ENCODE measurements at places on chromosomes 3 and 15.

DNA sequence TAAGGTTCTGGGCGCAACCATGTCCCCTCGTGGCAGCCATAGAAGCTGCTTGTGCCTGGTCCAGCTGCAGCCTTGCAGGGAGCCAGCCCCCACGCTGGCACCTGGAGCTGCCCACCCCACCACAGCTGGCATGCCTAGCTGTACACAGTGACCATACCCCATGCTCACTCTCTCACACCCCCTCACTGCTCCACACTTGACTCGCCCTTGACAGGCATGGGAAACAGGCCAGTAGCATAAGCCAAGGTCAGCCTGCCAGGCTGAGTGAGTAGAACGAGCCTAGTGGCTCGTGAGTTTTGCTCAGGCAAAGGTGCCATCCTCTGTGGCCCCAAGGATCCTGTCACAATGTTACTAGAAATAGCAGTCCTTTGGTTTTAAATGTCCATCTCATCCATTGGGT is 52.7 kb upstream of the CADM2 start:
- no peak for DNase-seq

DNA sequence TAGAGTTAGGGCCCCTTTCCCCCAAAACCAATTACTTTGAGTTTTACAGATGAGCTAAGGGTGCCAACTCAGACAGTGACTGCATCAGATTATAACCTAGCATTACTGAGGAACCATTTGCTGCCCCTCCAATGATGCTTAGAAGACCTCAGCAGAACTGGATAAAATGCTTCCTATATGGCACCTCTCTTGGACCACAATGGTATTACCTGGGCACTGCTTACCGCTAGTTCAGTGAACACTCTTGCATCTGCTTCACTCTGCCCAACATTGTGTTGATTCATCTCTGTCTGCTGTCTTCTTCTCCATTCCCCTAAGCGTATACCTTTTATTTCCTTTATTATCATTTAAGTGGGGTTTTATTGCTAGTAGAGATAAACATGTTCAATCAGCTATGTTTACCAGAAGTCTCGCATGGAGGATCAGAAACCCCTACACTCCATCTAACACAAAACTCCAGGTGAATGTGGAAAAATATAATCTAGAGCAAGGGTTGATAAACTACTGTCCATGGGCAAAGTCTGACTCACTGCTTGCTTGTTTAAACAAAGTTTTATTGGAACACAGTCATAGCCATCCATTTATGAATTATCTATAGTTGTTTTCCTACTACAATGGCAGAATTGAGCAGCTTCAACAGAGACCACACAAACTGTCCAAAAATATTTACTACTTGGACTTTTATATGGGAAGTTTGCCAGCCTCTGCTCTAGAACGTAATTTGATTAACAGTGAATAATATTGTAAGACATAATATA is 100.2 kb upstream of the PTX3 start:
- DNase-seq, result no peak

DNA sequence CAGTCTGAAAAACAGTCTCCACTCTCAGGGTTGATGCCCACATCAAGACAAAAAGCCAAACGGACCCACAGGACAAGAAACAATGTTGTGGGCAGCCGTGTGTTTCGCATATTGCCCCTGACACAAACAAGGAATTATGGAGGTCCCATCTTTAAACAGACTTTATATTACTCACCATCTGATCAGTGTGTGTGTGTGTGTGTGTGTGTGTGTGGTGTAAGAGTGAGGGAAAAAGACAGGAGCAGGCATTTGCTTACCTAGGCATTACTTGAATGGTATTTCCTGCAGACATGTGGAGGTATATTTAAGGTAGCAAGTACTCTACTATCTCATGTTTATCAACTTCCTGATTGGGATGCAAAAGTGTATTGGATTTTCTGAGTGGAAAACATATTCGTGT is 136.3 kb downstream of the TMCO5A start:
- DNase-seq, result no peak

- peak; percentile 4 for DNase-seq
Observed at GRCh38 chr15:99181545-99181971, 67.8 kb downstream of the TTC23 start.

- no peak for DNase-seq
Observed at GRCh38 chr15:31360843-31361763, 34.5 kb downstream of the KLF13 start.

DNA sequence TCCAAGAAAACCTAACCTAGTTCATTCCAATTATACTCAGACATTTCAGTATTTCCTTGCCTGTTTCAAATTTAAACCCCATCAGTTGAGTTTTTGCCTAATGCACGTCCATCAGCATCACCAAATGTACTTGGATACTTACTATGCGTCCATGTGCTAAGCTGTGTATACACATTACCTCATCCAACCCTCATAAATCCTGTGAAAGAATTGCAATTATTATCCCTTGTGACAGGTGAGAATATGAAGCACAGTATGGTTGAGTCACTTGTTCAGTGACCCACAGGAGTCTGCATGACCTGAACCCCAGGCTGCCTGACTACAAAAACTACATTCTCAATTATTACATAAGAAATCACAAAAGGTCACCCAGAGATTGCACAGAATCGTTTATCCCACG is 2.5 kb downstream of the OR5K2 start:
- no peak for DNase-seq

DNA sequence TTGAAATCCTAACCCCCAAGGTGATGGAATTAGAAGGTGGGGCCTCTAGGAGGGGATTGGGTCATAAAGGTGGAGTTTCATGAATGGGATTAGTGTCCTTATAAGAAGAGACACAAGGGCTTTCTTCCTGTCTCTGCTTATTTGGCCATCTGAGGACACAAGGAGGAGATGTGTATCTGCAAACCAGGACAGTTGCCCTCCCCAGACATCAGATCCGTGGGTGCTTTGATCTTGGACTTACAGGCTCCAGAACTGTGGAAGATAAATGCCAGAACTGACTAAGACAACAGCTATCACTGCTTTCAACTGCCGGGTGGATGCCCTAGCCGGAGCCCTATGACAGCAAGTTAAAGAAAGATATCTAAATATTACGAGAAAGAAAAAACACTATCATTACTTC is 94.4 kb downstream of the CHRNA7 start:
- DNase-seq, result no peak

DNA sequence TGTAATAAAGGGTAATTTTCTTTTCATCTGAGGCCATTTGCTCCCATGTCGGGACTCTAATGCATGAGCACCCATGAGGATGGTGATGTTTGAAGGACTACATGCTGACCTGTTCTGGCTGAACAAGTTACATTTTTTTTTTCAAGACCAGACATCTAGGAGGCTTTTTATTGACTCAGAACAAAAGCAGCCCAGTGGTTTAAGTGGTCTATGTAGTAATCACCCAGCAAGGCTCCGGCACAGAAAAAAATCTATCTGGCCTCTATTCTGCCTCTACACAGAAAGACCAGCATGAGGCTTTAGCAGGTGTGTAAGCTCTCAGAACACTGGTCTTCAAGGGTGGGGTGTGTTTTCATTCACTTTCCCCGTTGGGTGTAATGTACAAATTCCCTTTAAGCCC is 95.1 kb upstream of the ZBED2 start:
- no peak for DNase-seq

DNA sequence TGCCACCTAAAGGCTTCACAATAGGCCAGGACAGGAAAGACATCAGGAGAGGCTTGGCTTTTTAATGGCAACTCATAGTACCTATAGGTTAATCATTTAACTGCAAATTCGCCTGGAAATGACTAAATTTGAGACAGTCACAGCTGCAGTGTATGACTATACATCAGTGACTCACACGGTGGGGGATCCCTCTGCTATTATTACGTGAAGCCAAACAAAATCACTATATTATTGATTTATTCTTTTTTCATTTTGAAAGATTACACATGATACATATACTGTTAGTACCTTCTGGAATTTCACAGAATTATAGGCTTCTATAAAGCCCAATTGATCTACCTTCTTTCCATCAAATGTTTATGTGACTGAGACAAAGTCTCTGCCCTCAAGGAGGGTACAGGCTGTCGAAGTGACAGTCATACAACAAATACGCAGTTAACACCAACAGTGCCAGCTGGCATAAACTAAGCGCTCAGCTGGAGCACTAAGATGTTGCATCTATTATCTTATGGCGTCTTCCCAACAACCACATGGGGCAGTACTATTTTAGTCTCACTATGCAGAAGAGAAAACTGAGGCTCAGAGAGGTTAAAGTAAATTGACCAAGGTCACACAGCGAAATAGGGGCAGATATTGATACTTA is 82.0 kb upstream of the LMOD3 start:
- DNase-seq, result no peak

GRCh38 chr3:25428789-25429335 is 799 bp downstream of the RARB start:
- no peak for DNase-seq

DNA sequence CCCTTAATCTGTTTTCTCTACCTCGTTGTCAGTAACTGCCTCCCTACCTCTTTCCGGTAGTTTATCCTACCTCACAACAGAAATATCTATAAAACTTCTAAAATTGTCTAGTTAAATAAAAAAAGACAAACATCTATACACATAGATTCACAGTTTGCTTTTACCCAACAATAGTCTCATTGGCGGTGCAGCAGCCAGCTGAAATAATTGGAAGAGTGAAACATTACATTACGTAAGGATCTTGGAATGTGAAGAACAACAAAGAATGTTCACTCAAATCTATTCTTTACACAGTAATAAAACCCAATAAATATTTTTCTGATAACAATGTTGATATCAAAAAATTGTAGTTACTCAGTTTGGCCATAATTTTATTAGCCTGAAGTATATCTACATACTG is 115.5 kb upstream of the ARPP21 start:
- no peak for DNase-seq

- no peak for DNase-seq
Observed at GRCh38 chr3:72563690-72564370, 284.4 kb downstream of the SHQ1 start.

GRCh38 chr15:85618956-85619491 is 175.7 kb downstream of the KLHL25 start:
- DNase-seq, result peak; percentile 92

DNA sequence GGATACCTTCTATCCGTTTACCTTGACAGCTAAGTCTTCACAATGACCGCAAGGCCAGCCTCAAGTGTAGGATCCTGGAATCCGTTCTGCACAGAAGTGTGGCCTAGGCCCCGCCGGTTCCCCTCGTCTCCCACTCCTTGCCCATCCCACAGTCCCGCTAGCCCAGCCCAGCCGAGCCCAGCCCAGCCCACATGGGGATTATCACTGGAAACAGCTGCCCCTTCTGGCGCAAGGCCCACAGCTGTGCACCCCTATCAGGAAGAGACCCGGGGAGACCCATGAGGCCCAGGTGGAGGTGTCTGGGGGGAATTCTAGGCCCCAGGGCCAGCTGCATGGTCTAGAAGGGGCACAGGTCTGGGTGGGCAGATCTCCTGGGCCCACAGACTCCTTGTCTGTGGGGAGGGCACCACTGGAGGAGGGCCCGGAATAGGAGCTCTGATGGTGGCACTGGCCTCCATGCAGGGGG is 27.9 kb upstream of the KLF13 start:
- no peak for DNase-seq

- peak; percentile 51 for DNase-seq
Observed at GRCh38 chr3:37174532-37175126, at the start of gene LRRFIP2. LRRFIP2 (minus strand) TSS chr3:37174582; CDS start chr3:37148983, 25,599 bp downstream.

GRCh38 chr3:196501316-196502044 is 2.1 kb downstream of the RNF168 start:
- DNase-seq, result no peak

GRCh38 chr15:25812073-25812472 is 51.1 kb downstream of the ATP10A start:
- DNase-seq, result no peak

DNA sequence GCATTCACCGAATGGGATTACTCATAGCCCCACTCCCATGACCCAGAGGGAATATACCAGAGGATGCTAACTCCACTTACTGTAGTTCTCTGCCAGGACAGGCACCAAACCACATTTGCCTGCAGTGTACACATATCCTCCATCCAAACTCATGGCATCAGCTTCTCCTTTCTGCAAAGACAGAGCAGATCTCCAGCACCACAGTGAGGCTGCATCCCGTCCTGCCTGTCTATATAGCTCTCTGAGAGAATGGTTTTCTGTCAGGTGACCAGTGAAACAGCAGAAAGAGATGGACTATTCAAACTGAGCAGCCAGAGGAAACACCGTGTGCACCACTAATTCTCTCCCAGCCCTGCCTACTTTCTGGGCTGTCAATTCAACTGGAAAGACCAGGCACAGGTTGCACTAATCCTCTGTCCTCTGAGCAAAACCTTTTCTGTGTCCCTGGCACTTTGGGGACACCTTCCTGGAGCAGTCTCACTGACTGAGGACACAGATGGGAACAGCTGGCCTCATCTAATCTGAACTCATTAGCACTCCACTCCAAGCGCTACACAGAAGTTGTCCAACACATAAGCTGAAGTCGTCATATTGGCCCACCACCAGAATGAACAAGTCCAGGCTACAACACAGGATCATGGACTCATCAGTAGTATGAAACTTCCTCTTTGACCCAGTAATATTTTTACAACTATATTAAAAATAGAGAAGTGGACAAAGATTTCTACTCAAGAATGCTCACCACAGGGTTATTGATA is 17.3 kb downstream of the LTF start:
- DNase-seq, result no peak

- no peak for DNase-seq
Observed at GRCh38 chr15:82113106-82113715, 67.4 kb upstream of the MEX3B start.

GRCh38 chr15:32828507-32829186 is 110.8 kb downstream of the GREM1 start:
- peak; percentile 85 for DNase-seq

- no peak for DNase-seq
Observed at GRCh38 chr3:146416366-146416765, 53.0 kb downstream of the PLSCR2 start.

GRCh38 chr3:12751571-12751970 is 7.5 kb downstream of the TMEM40 start:
- DNase-seq, result no peak

GRCh38 chr3:146092230-146092629 is 68.8 kb downstream of the PLOD2 start:
- no peak for DNase-seq

GRCh38 chr3:59878038-59878427 is 828.2 kb upstream of the CFAP20DC start:
- no peak for DNase-seq

GRCh38 chr15:68560501-68561113 is 18.2 kb upstream of the CORO2B start:
- no peak for DNase-seq

DNA sequence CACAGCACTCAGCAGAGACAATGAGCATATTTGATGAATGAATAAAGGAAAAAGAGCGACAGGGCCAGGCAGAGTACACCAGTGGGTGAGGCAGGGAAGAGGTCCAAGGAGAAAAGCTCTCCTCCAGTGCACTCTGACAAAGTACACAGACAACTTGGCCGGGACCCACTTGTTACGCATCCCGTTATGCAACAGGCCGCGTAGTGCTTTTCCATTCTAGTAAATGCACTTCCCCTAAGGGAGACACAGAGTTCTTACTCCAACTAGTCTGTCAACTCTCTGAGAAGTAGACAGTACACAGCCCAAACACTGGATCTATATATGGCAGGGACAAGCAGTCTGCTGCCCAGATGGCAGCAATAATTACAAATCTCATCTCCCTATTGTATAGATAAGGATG is 18.5 kb downstream of the LARP6 start:
- no peak for DNase-seq

GRCh38 chr3:98574132-98574531 is 19.3 kb downstream of the CPOX start:
- no peak for DNase-seq

- DNase-seq, result no peak
Observed at GRCh38 chr3:130384476-130385025, 39.1 kb downstream of the COL6A5 start.

- DNase-seq, result no peak
Observed at GRCh38 chr15:96043591-96044171, 286.8 kb upstream of the NR2F2 start.

Data from GM04504 (cell line).